ENCODE measurements at places on chromosomes 16 and 17.

DNA sequence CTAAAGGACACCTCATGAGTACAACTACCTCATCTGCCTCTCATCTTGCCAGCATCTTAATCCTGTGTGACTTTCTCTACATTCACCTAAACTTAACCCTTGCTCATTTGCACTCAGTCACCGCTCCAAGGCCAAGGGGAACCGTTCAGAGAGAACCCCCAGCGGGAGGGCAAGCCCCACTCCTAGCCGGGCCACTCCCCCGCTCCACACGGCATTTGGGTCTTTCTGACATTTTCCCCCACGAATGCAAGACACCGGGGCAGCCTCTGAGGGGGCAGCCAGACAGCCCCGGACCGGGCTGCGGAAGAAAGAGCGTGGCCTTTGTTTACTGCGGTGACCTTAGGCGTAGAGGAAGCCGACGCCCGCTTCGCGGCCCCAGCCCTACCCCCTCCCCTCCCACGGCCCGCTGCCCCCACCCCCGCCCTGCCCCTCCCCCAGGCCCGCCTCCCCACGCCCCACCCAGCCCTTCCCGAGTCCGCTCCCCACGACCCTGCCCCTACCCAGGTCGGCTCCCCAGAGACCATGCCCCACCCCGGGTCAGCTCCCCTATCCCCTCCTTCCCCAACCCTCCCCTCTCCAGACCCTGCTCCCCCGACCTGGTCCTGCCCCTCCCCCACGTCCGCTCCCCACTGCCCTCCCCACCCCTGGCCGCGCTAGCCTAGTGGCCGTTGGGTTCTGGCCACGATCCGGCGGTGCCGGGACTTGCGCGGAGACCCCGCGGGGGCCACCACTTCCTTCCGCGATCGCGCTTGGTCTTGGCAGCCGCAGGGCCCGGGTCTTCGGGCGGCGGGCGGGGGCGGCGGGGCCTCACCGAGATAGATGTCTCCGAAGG lies 789 bp downstream of the CSNK1D start:
- no peak for DNase-seq

- DNase-seq = no peak
Measured at GRCh38 chr17:64007838-64008282, 9.7 kb downstream of the PRR29 start.

GRCh38 chr17:69523244-69523861 lies 108.9 kb downstream of the MAP2K6 start:
- DNase-seq = no peak

DNA sequence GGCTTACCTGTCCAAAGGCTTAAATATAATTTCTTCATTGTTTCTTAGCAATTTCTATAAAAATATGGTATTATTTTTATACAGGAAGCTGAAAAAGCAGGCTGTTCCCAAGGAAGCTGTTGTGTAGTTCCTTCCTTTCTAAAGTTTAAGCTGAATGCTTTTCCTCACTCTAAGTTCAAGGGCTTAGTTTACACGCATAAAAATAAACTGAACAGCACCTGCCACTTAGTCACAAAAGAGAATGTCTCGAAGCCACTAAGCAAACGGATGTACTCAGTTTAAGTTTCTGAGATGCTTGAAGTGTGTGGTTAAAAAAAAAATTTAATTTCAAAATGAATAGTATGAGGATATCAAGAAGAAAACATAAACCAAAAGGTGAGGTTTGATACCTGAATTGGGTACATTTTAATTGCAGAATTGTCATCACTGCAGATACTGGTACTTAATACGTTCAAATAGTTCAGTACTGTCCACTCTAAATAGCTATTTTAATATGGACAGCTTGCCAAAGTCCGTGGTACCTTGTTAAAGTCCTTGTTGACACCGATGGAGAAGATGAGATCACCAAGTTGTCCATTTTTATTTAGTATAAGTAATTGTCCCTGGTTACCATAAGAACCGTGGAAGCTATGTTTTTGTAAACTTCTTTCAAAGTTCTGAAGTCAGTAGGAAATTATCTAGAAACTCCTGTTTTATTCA lies 38.1 kb downstream of the MRTFB start:
- DNase-seq = no peak

- DNase-seq = no peak
Measured at GRCh38 chr16:73527187-73527586, 479.3 kb upstream of the ZFHX3 start.

DNA sequence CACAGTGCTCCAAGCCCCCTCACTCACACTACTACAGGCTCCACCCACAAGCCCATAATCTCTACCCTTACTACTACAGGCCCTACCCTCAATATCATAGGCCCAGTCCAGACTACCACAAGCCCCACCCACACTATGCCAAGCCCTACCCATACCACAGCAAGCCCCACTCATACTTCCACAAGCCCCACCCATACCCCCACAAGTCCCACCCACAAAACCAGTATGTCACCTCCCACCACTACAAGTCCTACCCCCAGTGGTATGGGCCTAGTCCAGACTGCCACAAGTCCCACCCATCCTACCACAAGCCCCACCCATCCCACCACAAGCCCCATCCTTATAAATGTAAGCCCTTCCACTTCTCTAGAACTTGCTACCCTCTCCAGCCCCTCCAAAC lies 13.8 kb downstream of the RIPOR1 start:
- DNase-seq = peak; percentile 57

- no peak for DNase-seq
Measured at GRCh38 chr17:44770166-44770925, 11.6 kb downstream of the ADAM11 start.

- no peak for DNase-seq
Measured at GRCh38 chr16:81554979-81555378, 110.4 kb downstream of the CMIP start.

- no peak for DNase-seq
Measured at GRCh38 chr16:8108991-8109509, 481.3 kb downstream of the TMEM114 start.

DNA sequence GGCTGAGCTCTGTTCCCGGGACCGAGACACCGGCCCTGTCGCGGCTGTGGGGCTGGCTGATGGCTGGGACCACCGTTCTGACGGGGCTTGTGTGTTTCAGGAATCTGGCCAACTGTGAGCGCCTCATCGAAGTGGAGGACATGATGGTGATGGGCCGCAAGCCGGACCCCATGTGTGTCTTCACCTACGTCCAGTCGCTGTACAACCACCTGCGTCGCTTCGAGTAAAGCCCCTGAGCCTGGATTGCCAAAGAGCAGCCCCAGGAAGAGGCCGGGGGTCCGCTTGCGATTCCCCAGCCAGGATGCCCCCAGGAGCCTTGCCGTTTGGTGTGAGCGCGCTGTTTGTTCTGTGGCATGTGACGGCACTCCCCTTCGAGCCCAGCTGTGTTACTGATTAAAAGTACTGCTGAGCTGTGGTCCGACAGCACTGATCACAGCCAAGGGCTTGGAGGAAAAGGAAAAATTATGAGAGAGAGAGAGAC lies 23.0 kb downstream of the SMTNL2 start:
- DNase-seq = no peak

DNA sequence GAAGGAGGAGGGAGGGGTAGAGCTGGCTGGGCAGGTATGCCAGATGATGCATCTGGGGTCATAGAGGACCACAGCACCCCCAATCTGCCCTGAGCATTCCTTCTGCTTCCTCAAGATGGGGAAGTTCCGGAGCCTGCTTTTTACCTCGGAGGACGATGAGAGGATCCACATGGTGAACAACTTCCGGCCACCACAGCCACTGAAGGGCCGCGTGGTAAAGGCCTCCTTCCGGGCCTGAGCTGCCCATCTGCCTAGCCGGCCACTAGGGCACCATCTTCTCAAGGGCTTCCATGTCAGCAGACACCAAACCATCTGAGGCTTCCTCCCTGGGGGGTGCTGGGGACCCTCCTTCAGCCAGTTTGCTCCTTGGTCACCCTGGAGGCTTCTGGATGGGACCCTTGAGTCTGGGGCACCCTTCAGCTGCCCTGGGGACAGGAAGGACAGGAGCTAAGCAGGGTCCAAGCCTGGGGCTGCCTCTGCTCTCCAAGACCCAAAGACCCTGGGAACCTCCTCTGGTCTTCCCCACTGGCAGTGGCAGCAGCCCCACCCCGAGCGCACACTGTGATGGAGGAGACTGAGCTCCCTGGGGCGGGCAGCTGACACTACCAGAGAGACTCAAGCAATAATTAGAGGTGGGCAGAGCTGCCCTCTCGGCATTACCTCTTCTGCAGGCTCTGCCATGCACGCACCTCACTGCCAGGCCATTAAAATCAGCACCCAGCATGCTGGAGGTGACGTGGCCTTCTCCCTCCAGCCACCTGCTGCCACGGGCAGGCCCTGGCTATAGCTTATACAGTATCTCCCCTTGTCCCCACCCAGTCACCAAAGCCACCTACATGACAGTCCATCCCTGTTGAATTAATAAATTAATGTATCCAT lies 9.3 kb downstream of the CA7 start:
- no peak for DNase-seq

DNA sequence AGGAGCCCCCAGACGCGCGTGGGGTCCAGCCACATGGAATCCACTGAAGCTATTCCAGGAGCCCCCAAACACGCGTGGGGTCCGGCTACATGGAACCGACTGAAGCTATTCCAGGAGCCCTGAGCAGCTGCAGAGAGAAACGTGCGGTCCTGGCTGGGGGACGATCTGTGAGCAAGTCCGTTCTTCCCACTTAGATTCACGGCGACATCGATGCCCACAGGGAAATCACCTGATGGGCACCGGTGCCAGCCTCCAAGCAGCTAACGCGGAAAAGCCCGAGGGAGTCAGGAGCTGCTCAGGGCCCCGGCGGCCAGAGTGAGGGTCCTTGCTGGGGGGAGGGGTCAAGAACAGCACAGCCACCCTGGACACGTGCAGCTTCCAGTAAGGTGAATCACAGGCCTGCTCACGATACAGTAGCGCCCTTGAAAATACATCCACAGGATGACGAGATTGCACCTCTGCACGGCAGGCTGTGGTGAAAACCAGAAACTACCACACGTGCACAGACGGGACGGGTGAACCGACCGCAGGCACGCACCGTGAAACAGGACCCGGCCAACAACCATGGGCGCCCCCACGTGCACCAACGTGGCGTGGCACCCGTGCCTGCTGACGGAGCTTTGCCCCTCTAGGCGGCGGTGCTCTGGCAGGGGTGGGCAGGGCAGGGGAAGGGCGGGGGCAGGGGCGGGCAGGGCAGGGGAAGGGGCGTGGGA lies 77.7 kb upstream of the GNG13 start:
- no peak for DNase-seq

GRCh38 chr17:74610108-74610507 lies 13.4 kb downstream of the CD300E start:
- DNase-seq = no peak

GRCh38 chr17:70653850-70654249 lies 484.5 kb downstream of the KCNJ2 start:
- DNase-seq = no peak
